ENCODE measurements at places on chromosomes 11 and 22. TPM values are rescaled to one million over a fixed set of nuclear protein-coding genes. Genes with fewer than 3 reads are reported as not detected.

Gene CHEK2
- 15.3 TPM for total RNA-seq

Gene SLC29A2
- total RNA-seq = 3.3 TPM

Gene PKNOX2
- 7.7 TPM for total RNA-seq

Gene P2RY2
- total RNA-seq = 3.9 TPM

Gene LRP5
- total RNA-seq = 85.9 TPM

Gene CBL
- total RNA-seq = 33.0 TPM

Gene TSSK2
- not detected for total RNA-seq

Gene TRPC6
- total RNA-seq = 5.4 TPM
